NAMALWA (cell line): ENCODE measurements at places on chromosomes 11 and 22.

GRCh38 chr11:84130646-84131427, 844.7 kb upstream of the CCDC90B start:
- DNase-seq, result no peak

DNA sequence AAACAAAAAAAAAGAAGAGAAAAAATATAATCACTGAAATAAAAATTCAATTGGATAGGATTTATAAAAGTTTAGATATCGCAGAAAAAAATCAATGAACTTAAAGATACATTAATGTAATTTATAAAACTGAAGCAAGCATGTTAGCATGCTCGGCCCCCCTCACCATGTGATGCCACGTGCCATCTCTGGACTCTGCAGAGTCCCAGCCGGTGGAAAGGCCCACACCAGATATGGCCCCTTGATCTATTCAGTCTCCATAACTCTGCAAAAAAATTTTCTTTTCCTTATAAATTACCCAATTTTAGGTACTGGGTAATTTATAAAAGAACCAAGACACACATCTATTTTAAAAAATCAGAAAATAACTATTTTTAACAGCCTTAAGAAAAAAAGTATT, 476.0 kb upstream of the ANO3 start:
- DNase-seq, result no peak

- DNase-seq, result no peak
Measured at GRCh38 chr11:12761029-12761428, 86.8 kb downstream of the TEAD1 start.

DNA sequence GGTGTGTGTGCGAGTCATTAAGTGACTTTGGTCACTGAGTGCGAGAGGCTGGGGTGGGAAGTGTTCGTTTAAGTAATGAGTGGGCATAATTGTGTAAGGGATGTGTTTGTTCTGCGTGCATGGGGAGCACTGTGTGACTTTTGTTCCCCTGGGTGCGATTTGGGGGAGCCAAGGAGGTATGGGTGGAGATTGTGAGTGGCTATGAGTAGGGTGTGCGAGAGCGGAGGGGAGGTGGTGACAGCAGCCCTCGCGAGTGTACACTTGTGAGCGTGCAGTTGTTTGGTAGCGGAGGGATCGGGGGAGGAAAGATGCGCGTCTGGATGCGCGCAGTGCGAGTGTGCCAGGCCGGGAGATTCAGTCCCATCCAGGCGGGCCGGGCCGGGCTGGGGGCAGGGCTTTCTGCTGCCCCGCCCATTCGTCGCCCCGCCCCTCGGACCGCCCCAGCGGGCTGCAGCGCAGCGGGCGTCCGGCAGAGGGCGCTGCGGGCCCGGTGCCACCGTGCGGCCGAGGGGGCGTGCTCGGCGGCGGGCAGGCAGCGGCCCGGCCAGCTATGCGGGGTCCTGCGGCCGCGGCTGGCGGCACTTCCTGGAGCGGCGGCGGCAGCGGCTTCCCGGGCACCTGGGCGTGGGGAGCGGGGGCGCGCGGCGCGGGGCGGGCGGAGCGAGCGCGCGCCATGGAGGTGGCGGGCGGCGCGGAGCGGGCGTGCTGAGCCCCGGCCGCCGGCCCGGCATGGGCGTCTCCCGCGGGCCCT, at the start of gene DGKZ:
TSS of gene DGKZ (plus strand) at position 578 of the 751 bp plus-strand sequence. CDS start 197 bp downstream, outside the sequence.
- peak; percentile 86 for DNase-seq

DNA sequence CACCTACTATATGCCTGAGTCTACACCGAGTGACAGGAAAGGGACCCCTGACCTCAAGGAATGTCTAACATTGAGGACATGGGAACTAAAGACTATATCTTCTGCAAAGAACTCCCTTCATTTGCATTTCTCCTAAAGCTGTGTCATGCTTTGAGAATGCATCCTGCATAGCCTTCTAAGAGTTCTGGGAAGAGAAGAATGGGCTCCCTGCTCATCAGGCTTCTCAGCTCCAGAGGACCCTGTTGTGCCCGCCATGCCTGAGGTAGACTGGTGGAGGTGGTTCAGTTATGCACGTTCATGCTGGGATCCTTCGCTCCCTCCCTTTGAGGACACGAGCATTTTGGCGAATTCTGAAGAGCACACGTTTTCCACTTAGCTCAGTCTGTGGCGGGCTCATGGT, 63.3 kb downstream of the GRIK4 start:
- no peak for DNase-seq

DNA sequence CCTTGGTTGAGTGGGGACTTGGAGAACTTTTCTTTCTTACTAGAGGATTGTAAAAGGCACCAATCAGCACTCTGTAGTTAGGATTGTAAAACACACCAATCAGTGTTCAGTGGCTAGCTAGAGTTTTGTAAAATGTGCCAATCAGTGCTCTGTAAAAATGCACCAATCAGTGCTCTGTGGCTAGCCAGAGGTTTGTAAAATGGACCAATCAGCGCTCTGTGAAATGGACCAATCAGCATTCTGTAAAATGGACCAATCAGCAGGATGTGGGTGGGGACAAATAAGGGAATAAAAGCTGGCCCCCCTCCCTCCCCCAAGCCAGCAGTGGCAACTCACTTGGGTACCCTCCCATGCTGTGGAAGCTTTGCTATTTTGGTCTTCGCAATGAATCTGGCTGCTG, 5.5 kb upstream of the DRG1 start:
- DNase-seq, result peak; percentile 55

DNA sequence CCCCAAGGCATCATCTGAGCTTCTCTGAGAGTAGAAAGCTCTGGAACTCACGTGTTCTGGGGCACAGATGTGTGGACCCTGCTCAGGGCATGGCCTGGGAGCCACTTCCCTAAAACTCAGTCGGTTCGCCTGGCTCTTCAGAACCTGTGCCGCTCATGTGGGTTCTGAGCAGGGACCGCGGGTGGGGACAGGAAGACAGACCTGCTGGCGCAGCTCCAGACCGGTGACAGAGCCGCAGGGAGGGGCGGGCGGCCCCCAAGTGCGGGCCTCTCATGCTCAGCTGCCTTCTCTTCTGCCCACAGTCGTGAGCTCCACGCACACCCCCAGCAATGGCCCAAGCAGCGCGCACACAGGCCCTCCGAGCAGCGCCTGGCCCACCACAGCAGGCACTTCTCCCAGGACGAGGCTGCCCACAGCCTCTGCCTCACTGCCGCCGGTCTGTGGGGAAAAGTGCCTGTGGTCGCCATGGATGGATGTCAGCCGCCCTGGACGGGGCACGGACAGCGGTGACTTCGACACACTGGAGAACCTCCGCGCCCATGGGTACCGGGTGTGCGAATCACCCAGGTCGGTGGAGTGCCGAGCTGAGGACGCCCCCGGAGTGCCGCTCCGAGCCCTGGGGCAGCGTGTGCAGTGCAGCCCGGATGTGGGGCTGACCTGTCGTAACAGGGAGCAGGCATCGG, 24.2 kb downstream of the MUC5AC start:
- DNase-seq, result no peak

- DNase-seq, result peak; percentile 72
Measured at GRCh38 chr11:90250970-90251369, 28.1 kb upstream of the CHORDC1 start.

GRCh38 chr11:130431331-130431773, 2.9 kb upstream of the ADAMTS8 start:
- peak; percentile 85 for DNase-seq

- peak; percentile 93 for DNase-seq
Measured at GRCh38 chr11:116928102-116928777, 90.8 kb upstream of the APOA1 start.

DNA sequence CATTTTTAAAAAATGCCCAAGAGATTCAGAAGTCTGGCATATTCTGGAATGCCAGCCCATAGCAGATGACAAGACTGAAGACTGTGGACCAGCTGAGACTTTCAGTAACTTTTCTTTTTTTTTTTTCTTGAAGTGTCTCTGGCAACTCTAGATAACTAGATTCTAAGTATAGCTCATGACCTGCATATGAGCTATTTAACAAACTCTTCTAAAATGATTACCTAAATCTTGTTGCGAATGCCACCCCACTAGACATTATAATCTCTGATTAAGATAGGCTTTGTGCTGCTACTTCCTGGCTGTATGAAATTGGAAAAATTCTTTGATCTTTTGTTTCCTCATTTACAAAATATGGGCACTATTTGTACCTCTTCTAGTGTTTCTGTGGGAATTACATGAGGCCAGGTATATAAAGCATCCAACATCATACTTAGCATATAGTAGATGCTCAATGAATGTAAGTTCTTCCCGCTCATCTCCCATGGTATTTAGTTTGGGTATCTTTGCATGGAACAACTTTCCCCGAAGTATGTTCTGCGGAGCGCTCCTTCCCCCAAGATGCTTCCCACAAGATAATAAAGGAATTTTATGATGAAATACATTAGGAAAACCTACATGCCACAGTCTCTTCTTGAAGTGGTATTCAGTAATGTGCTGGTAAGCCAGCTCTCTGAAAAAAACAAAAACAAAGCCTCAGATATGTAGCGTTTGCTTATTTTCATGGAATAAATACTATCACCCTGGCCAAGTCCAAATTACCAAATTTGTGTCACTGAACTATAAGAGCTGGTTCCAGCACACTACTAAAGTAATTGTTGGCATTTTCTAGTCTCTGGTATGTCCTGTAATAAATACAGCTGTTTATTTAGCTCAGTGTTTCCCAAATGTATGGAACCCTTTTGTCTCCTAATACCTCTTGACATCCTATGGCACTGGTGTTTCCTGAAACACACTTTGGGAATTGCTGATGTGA, 86.8 kb upstream of the TIMP3 start:
- DNase-seq, result no peak

- DNase-seq, result no peak
Measured at GRCh38 chr22:40838486-40838885, 18.0 kb downstream of the ST13 start.

GRCh38 chr11:117097389-117098268, 599 bp downstream of the SIK3 start:
- peak; percentile 54 for DNase-seq

- no peak for DNase-seq
Measured at GRCh38 chr22:19972652-19973550, 31.3 kb upstream of the TXNRD2 start.

DNA sequence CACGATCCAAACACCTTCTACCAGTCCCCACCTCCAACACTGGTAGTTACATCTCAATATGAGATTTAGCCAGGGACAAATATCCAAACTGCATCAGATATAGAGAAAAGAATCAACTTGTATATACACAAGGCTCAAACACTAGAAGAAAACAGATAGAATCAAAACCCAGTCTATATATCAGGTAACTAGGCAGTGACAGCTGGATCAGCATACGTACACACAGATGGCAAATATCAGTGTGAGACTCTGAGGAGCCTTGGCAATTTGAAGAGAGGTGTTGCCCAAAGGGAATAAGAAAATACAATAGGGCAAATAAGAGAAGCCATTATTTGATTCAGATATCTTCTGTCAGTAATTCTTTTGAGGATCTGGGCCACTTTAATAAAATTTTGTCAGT, 951.3 kb upstream of the CHORDC1 start:
- no peak for DNase-seq

DNA sequence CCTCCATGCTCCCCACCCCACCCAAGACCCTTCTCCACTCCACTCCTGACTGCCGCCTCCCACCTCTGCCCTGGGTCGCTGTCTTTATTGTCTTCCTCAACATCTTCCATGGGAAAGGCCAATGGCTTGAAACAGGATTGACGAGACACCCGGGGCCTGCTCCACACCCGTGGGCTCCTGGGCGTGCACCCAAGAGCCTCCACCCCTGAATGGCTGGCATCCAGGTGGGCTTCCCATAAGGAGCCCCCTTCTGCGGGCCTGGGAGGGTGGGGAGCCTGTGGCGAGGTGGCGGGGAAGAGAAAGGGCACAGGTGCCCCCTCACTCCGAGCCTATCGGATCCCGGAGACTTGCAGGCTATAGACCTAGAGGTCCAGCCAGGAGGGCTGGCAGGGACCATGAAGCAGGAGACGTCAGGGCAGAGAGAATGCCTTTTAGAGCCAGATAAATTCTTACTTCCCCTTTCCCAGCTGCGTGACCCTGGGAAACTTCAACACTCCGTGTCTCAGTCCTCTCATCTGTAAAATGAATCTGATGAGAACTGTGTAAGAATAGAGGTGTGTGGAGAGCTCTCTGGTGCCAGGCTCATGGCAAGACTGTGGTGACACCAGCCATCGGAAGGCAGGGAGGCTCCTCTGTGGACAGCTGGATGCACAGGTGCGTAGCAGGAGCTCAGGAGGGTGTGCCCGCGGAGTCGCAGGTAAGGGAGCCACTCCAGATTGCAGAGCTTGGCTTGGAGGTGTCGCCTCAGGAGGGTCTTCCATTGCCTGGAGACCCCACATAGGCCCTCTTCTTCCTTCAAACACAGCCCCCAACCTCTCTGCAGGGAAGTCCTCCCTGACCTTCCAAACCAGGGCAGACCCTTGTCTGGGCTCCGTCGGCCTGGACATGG, 53.9 kb downstream of the SMIM38 start:
- DNase-seq, result no peak

DNA sequence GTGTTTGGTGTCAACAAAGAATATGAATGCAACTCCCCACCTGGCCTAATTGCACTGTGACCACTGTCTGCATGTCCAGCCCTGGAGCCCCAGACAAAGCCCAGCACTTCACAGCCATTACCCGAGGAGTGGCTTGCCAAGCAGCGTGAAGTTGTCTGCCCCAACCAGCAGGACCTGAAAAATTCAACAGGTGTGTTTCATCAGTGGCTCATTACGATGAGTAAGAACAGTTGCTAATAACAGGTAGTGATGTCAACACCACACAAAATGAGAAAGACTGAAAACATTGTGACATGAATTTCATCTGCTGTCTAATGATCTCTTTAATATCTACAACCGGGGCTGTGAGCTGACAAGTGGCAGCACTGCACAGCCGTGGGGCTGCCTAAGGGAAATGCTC, 10.3 kb downstream of the MRPL21 start:
- no peak for DNase-seq

DNA sequence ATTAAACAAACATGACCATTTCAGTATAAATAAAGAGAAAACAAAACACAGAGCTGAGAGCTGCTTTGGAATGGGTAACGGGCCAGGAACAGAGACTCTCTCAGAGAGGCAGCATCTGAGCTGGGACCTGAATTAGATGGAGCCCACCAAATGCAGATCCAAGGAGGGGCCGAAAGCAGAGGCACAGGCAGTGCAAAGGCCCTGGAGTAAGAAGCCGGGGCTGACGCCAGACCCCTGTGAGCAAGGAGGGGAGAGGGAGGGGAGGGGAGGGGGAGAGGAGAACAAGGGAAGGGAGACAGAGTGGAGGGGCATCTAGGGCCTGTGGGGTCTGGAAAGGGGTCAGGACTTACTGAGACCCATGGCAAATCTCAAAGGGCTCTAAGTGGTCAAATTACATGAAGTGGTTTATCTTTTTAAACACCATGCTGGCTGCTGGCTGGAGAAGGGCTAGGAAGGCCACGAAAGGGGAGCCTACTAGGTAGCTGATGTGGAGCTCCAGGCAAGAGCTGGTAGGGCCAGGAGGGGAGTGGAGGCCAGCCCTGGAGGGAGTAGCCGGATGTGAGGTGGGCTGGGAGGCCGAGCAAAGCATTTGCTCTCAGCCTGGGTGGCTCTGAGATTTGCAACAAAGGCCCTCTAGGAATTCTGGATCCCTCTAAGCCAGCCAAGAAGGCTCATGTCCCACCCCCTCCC, 3.2 kb downstream of the OSBPL5 start:
- DNase-seq, result no peak

- DNase-seq, result no peak
Measured at GRCh38 chr11:43832536-43832935, 48.1 kb upstream of the ALKBH3 start.

- DNase-seq, result no peak
Measured at GRCh38 chr11:2298795-2299761, 2.6 kb downstream of the C11orf21 start.
